GM12865 (cell line): ENCODE measurements at places on chromosomes 7 and 10.

- no peak for DNase-seq
These were observed 53.1 kb upstream of the RSU1 start for GRCh38 chr10:16870331-16870730.

GRCh38 chr10:132475086-132475485 is 62.5 kb upstream of the INPP5A start:
- DNase-seq: no peak

GRCh38 chr7:155234158-155234492 is 63.6 kb upstream of the INSIG1 start:
- DNase-seq: no peak

DNA sequence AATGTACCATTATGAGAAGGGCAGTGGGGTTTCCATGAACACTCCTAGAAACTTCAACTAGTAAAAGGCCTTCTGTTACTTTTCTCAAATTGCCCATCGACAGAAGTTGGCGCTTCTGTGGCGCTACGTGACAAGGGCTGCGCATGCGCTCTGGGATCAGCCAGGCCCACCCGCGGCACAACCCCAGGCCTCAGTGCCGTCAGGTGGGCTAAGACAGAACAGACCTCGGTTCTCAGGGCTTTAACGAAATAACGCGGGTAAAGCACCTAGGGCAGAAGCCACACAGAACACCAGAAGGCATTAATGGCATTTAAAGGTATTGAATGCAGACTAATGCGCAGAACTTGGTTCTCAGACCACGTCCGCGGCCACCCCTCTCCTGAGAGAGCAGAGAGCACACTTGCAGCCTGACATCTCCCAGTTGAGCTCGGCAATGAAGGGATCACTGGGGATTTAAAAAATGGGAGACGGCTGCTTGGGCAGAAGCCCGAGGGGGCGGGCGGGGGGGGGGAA is 67.6 kb upstream of the CTNNA3 start:
- DNase-seq: peak; percentile 89

DNA sequence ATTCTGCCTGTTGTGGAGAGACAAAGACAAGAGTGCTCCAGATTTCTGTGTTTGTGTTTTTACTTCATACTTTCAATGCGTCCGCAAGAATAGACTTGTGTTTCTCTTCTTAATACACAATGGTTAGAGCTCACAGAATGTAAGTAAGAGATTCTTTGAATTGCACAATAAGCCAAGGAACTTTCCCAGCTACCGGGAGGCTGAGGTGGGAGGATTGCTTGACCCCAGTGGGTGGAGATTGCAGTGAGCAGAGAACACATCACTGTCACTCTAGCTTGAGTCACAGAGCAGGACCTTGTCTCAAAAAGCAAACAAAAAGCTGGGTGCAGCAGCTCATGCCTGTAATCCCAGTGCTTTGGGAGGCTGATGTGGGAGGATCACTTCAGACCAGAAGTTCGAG is 250.7 kb upstream of the MYO3A start:
- DNase-seq: no peak

- DNase-seq: no peak
These were observed 62.9 kb downstream of the SCRN1 start for GRCh38 chr7:29926741-29927140.

DNA sequence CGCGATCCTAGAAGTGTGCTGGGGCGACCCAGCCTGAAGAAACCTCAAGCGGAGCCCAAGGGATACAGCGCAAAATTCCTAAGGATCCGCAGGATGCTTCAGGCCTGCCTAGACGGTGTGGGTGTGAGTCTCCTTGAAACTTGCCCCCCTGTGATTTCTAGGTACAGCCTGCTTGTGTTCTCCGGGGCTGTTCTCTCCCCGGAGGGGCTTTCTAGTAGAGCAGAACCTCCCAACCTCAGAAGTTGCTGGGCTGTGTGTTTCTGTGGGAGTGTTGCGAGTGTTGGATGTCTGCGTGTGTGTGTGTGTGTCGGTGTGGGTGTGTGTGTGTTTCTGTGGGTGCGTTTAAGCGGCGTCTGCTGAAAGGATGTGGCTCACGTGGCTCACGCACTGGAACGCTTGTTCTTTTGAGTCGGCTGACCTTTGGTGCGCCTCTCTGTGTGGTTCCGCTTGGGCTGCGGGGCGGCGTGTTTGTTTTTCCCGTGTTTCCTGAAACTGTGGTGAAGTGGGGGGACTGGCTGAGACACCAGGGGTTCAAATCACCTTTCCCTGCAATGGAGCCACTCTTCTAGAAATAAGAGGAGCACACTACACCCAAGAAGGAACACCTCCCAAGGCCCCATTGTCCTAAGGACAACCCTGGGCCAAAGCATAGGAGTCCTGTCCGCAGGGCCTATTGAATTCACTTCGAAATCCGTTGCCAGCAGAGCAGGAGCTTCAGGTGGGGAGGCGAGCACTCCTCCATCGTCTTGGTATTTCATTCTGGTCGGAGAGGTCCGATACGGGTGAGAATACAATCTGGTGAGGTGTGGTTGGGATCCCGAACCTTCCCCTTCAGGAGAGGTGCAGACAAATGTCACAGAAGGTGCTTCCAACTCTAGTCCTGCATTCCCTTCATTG is 25.1 kb upstream of the ZNF273 start:
- no peak for DNase-seq
